ENCODE measurements at places on chromosomes 3 and 15.
A peak's percentile ranks its signal among the peaks of the same experiment; 100 is the strongest.

GRCh38 chr3:58609990-58610389, 32.8 kb upstream of the FAM107A start:
- DNase-seq: no peak

- DNase-seq: no peak
Measured at GRCh38 chr3:46609944-46610722, 2.2 kb upstream of the FAM240A start.

DNA sequence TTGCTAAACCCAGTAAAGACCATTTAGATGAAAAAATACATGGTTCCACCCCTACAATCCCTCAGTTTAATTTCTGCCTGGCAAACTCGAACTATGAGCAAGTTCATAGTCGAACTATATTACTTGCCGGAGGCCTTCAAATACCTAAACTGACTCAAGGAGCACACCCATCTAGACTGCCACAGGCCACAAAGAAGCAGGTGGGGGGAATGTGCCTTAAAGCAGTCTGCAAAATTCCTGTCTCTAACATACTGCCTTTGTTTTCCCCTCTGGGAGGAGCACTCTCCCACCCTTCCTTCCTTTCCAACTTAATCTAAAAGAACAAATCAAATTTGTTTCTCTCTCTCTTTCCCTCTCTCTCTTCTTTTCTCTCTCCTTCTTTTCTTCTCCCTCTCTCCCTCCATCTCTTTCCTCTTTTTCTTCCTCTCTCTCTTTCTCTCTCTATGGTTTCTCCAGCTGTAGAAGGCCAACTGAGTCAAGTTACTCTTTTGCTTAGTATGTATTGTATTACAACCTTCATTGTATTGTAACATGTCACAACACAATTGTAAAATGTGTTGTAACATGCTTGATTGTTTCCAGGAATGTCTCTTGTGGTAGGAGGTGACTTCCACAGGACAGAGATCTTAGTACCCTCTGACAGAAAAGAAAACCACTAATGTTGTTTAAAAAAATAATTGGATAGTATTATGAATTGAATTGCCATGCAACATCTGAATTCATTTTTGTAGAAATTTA, 496.3 kb downstream of the ROBO2 start:
- no peak for DNase-seq

- no peak for DNase-seq
Measured at GRCh38 chr15:57496946-57497869, 94.5 kb upstream of the MYZAP start.

- no peak for DNase-seq
Measured at GRCh38 chr3:134721214-134721613, 70.4 kb upstream of the KY start.

DNA sequence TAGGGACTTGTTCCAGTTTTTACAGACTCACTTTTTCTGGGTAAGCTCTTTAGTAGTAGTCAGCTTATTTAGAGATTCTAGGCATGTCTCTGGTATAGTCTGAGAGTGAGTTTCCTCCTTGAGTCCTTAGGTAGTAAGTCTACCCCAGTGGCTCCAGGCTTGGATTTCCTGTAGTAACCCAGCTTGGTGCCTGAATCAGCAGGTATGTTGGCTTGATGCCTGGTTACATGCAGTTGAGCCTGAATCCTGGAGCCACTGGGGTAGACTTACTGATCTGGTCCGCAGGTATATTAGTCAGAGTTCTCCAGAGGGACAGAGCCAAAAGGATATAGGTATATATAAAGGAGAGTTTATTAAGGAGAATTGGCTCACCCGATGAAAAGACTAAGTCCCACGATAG, 85.8 kb upstream of the RBMS3 start:
- DNase-seq: no peak

DNA sequence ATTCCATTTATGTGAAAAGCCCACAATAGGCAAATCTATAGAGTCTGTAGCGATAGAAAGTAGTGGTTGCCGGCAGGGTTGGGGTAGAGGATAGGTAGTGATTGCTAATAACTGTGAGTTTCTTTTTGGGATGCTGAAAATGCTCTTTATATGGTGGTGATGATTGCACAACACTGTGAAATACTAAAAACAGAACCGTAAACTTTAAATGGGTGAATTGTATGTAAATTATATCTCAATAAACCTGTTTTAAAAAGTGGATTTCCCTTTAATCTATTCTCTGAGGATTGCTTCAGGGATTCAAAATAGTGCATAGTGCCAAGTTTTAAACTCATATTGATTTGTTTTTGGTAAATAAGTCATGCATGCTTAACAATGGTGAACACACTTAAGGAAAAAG, 140.2 kb downstream of the LPP start:
- no peak for DNase-seq

- no peak for DNase-seq
Measured at GRCh38 chr15:49134683-49135341, 20.6 kb downstream of the COPS2 start.

- DNase-seq: no peak
Measured at GRCh38 chr3:123313889-123314288, 112.1 kb downstream of the SEC22A start.

- DNase-seq: no peak
Measured at GRCh38 chr15:28132524-28133275, 33.6 kb upstream of the OCA2 start.

GRCh38 chr3:15894382-15894781, 96.6 kb upstream of the ANKRD28 start:
- no peak for DNase-seq

DNA sequence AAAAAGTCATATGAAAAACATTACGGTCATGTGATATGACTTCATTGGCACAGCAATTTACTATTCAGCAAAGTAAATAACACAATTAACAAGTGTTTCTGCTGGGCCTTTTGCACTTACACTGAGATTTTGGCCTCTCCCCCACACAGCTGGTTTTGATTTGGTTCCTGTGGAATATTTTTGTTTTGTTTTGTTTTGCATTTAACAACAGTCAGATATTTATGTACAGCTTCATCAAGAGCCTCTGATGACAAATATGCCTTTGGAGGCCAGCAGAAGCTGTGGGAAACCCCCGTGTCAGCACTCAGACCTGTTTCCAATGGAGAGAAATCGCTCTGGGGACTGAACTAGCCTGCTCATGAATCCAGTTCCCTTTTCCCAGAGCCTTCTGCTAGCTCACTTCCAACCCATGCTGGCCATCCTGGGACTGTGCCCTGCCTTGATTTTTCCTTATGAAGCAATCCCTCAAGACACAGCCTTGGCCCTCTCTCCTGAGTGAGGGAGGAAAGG, 161.9 kb downstream of the ATG7 start:
- peak; percentile 94 for DNase-seq

GRCh38 chr3:132432639-132433038, 15.3 kb downstream of the DNAJC13 start:
- peak; percentile 47 for DNase-seq

DNA sequence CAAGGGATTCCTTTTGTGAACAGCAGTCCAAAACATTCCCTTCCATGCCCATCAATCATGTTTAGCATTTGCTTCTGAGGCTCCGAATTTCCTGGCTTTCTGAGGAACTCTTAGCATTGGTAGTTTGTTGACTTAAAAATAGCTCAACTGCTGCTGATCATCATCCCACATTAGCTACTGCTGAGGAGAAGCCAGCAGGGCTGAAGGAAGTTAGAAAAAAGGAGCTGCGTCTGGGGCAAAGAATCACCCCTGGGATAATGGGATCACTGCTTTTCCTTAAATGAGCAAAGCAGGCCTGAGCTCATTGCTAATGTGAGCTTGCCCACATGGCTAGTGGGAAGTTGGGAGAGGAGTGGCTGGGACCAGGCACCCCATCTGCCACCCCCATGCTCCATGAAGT, 39.8 kb downstream of the CYP19A1 start:
- DNase-seq: no peak

DNA sequence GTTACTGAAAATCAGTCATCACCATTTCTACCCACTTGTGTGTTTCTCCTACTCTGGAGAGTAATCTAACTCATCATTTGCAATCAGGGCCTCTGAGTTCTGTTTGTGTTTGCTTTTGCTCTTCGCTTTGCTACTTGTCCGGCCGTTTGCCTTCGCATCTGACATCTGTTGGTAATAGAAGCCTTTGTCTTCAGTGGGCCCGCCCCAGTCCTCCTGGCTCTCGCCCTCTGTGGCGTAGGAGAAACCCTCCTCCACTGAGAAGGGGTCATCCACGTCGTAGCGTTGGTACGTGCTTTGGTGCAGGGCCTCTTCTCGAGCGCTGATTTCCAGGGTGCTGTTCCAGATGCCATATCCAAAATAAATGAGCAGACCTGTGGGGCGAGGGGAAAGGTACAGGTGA, 48.3 kb downstream of the CLDN11 start:
- DNase-seq: no peak

- DNase-seq: peak; percentile 85
Measured at GRCh38 chr15:101201411-101202174, 50.3 kb downstream of the CHSY1 start.

DNA sequence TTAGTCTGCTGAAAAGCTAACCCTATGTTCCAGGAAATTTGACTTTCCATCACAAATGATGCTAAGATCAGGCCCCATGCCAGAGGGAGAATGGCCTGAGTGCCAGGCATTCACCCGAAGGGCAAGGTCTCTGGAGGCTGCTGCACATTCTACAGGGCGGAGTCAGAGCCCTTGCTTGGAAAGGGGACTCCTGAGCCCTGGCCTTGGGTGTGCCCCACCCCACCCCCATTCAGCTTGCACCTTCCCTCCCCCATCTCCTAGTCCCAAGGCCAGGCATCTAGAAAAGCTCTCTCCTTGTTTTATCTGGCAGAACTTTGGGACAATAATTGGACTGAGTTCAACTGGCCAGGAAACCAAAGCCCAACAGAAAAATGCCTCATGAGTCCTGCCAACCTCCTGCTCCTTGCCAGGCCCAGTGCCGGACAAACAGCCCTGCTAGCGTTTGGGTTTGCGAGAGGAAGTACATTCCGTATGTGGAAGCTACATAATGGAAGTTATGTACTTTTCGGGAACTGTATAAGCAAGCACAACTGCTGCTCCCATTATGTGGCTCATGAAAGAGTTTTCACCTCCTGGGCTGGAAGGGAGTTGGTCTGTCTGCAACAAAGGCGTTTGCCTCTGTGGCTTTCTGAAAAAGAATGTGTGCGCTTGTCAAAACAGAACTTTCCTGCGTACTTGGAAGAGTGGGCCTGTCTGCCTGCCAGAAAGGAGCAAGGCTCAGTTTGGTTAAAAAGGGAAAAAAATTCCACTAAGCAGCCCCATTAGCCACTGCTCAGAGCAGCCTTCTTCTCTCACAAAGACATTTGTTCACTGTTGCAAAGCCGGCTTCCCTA, 321.5 kb upstream of the CTNNB1 start:
- peak; percentile 22 for DNase-seq

- DNase-seq: no peak
Measured at GRCh38 chr3:191568206-191568605, 107.2 kb downstream of the PYDC2 start.

DNA sequence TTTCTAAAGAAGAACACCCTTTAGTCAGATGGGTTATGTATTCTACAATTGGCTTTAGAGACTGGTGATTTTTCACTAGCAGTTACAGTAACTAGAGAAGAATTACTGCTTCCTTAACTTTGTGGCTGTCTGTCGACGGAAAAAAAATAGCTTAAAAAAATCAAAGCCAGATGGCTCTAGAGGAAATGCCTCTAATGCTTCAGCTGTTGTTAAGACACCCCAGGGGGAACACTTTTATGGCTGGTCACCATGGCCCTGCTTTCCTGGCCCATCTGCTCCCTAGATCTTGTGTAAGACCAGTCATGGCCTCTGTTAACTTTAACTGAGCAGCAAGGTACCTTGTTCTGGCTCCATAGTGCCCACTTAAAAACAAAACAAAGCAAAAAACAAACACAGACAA, 198.6 kb upstream of the PLSCR5 start:
- DNase-seq: peak; percentile 91

DNA sequence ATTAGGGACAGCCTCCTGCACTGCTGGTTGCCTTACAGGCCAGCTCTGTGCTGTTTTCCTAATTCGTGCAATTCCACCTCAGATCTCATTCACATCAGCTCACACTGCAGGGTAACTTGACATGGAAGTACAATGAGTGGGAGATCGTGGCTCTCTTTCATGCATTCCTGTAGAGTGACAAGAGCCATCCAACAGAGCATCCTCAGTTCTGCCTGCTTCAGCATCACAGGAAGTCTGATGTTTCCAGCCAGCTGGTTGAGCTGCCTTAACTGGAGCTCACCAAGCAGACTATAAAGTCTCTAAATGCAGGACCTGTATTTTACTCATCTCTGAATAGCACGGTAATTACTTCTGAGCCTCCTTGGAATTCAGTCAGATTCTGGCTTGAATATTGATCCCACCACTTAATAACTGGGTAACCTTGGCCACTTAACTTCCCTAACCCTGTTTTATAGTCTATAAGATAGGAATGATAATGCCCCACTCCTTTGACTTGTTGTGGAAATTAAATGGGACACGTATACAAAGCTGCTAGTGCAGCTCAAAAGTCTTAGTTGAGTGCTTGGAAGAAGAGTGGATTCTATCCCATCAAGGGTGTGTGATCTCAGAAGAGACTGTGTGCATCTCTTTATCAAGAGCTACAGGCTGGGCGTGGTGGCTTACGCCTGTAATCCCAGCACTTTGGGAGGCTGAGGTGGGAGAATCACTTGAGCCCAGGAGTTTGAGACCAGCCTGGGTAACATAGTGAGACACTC, 1.4 kb upstream of the DIS3L start:
- no peak for DNase-seq

DNA sequence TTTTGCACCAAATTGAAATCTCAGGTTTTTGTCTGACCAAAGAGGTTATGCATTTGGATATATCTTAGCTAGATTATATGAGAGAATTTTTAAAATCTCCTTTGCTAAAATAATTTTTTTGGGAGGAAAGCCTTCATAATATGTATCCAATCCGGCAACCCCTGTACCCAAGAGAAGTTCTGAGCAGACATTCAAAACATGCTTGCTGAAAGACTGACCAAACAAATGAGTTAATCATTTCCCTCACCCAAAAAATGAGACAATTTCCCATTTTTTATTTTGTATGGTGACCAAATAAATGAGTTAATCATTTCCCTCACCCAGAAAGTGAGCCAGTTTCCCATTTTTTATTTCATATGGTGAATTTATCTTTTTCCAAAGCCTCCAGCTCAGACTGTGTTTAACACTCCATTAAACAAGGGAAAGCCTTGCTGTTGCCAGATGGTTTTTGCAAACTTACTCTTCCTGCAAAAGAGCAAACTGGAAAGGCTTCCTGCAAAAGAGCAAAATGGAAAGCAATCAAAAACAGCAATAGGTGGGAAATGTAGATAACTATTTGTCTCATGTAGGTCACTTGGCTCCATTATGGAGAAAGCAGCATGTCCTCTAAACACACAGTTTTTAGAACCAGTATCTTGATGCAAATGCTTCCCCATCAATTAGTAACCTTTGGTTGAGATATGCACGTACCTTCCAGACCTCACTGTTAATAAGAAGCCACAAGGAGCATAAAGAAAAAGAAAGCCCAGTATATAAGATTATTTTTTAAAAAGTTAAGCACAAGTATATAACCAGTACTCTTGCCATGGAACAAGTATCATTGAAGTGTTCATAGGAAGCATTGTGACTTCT, 78.4 kb upstream of the OSTN start:
- no peak for DNase-seq

GRCh38 chr3:149816986-149817385, 4.0 kb downstream of the RNF13 start:
- DNase-seq: no peak

- DNase-seq: no peak
Measured at GRCh38 chr3:10157031-10157430, 7.7 kb upstream of the IRAK2 start.
